Panc1 (cell line): ENCODE measurements at places on chromosomes 2 and 18.

DNA sequence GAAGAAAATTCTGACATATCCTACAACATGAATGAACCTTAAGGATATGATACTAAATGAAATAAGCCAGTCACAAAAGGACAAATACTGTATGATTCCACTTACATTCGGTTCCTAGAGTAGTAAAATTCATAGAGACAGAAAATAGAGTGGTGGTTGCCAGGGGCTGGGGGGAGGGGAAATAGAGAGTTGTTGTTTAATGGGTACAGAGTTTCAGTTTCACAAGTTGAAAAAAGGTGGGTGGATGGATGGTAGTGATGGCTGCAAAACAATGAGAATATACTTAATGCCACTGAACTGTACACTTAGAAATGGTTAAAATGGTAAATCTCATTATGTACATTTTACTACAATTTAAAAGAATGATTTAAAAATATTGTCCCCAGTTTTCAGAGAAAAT, 53.3 kb upstream of the NFU1 start:
- no peak for DNase-seq

DNA sequence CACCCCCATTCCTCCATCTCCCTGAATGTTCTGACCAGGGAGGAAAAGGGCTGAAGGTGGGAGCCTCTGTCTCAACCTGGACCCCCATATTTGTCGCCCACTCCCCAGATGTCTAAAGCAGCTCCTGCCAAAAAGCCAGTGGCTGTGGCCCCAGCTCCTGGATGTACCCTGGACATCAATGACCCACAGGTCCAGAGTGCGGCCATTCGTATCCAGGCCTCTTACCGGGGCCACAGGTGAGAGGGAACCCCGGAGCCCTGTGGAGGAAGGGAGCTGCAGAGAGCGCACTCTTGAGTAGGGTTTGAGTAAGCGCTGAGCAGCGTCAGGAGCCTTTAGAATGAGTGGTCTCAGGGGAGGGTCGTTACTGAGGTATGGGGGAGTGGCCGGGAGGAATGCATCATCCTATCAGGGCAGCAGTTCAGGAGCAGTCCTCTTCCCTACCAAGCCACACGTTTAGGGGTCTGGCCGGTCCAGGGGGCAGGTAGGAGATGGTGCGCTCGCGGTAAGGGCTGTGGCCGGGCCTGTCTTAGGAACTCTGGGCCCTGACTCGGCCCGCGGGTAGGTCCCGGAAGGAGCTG, 2.4 kb upstream of the GMPPA start:
- no peak for DNase-seq

DNA sequence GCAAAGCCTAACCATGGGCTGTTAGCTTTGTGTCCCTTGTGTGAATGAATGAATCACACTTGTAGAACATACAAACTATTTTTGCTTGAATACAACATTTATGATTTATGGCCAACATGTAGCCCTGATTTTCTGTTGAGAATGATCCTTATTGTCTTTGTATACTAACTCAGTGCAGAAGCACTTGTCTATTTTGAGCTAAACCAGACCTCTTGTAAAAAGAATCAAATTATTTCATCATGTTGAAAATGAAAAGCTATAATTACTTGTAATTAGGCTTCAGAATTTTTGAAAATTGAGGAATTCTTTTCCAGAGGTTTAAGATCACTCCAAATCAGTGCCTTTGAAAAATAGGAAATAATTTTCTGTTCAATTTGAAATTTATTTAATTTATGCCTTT, 85.9 kb downstream of the ZNF407 start:
- DNase-seq: no peak

GRCh38 chr2:142868229-142868762, 9.2 kb upstream of the KYNU start:
- DNase-seq: no peak

- DNase-seq: no peak
Measured at GRCh38 chr2:173407646-173408045, 53.0 kb downstream of the CDCA7 start.

DNA sequence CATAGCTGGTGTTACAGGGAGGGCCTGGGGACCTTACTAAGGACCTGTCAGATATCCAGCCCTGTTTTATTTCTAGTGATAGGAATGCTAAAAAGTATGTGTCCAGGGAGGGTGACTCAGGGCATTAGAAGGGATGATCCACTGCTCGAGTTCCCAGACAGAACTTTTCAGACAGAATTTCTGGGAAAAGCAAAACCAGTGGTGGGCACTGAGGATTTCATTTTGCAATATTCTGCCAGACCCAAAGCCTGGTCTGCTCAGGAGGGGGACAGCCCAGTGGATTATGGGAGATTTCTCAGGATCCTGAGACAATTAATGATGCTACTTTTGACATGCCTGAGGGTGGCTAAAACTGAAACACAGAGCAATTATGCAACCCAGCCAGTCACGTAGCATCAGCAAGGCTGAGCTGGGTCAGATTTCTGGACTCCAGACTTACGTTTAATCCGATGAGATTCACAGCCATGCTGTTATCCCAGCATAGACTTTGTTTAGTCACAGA, 4.7 kb upstream of the KCNE4 start:
- DNase-seq: no peak

DNA sequence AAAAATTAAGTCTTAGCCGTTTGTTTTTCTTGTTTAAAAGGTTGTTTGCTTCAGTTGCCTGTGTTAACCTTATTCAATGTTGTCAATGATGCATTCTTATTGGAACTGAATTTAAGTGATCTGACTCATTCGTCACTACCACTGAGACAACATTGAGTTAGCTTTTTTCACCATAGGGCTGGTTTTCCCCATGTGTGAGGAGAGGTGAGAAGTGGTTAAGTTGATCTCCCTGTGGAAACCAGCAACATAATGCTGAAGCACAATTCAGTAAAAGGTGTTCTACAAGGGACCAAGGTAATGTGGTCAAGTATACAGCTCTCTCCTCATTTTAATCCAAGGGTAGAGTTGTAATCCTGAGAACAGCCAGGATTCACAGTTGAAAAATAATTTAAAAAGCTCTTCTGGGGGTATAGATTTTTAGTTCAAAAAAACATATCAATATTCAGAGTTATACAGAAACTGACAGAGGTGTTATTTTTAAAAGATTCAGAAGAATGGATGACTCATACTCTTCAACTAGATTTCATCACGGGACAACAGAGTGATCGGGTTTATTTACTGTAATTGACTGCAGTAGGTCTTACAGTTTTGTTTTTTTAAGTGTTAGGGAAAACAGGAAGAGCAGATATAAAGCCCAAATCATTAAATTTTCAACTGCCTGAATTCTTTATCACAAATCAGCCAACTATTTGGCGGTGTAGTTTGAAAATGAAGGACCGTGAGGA, 12.6 kb downstream of the NOP58 start:
- DNase-seq: no peak

- no peak for DNase-seq
Measured at GRCh38 chr2:76861708-76862107, 660.5 kb downstream of the LRRTM4 start.

DNA sequence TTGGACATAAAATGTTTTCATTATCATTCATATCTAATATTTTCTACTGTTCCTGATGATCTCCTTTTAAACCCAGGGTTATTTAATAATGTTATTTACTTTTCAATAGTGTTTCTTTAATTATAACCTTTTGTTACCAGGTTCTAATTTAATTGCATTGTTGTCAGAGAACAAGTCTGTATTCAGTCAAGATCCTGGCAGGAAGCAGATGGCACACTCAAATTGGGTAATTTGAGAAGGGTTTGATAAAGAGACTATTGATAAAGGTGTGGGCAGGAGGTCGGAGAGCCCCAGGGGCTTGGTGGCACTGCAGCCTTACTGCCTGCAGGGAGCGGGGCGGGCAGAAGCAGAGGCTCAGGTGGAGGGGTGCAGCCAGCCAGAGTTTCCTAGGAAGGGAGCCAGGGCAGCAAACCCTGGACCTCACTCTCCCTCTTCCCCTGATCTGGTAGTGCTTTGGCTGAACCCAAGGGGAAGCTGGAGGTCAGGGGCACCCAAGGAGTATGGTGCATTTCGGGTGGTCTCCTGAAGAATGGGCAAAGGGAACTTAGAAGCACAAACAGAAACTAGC, 2.3 kb upstream of the KIF1A start:
- no peak for DNase-seq

- DNase-seq: no peak
Measured at GRCh38 chr2:126222278-126222677, 433.7 kb upstream of the GYPC start.

- DNase-seq: no peak
Measured at GRCh38 chr2:9191041-9191481, 15.6 kb upstream of the ASAP2 start.

DNA sequence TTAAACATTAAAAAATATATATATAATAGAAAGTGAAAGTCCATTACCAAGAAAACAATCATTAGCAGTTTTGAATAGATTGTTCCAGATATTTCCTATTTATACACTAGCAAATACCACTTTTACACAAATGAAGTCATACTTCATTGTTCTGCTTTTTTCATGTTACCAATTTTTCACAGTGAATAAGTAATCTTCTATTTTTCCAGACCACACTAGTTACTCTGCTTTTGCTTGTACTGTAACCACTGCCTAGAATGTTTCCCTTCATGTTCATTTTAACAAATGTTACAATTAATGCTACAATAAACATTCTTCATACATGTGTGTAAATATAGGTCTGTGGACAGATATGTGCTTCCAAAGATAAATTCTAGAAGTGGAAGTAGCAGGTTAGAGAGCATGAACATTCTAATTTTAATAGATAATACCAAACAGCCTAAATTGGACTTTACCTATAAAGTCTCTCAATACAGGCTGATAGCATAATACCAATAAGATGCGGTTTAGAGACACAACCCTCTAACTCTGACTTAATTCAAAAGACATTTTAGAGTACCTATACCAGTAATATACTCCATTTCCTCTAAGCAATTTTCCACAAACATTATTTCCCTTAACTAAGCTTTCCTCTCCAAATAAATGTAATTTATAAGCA, 17.0 kb downstream of the ITSN2 start:
- DNase-seq: no peak

- no peak for DNase-seq
Measured at GRCh38 chr2:152445375-152445774, 110.4 kb downstream of the FMNL2 start.

GRCh38 chr2:41826921-41827320, 220.9 kb upstream of the PKDCC start:
- DNase-seq: no peak

- no peak for DNase-seq
Measured at GRCh38 chr2:132419235-132419634, 2.6 kb downstream of the GPR39 start.

- no peak for DNase-seq
Measured at GRCh38 chr18:79799619-79800370, 2.1 kb downstream of the KCNG2 start.

- no peak for DNase-seq
Measured at GRCh38 chr18:46207985-46208384, 103.8 kb downstream of the HAUS1 start.

DNA sequence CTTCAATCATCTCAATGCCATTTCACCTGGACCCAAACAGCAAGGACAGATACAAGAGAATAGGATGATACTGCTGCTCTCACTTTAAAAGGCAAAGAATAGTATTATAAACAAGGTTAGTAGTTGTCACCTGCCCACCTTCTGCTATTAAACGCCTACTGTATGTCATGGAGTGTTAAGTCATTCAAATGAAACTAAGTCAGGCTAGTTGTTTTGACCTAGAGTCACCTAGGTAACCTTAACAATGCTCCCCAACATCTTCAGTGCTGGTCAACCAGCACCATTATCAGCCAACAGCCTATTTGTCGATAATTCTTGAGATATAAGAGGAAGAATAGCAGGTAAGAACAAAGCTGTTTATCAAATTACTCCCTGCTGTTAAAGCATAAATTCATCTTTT, 39.2 kb downstream of the TRIP12 start:
- DNase-seq: no peak

- no peak for DNase-seq
Measured at GRCh38 chr2:159317392-159318088, 31.0 kb upstream of the WDSUB1 start.

DNA sequence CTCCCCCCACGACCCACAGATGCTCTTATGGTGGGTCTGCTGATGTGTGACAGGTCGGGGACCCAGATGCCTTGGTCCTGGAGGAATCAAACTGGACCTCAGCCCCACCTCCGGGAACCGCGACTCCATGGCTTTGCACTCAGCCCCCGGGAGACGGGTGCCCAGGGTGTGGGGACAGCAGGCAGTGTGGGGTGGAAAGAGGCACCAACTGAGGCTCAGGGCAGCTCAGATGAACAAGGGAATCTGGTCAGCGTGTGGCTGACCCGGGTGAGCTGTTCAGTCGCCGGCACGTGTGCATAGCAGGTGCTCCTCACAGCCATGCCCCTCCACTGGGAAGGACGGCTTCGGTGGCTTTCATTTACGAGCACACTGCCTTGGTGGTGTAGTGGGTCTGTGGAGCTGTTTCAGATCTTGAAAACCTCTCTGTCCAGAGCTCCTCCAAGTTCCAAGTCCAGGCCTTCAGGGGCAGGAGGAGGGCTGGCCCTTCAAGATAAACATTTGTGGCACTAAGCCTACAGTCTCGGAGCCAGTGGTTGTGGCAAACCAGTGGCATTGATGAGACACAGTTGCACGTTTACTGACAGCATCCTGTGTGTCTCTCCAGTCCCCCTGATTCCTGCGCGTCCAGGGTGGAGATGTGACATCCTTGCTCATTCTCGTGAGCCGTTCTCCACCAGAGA, 471.2 kb upstream of the HS6ST1 start:
- no peak for DNase-seq

GRCh38 chr2:648476-649424, 28.5 kb downstream of the TMEM18 start:
- no peak for DNase-seq

DNA sequence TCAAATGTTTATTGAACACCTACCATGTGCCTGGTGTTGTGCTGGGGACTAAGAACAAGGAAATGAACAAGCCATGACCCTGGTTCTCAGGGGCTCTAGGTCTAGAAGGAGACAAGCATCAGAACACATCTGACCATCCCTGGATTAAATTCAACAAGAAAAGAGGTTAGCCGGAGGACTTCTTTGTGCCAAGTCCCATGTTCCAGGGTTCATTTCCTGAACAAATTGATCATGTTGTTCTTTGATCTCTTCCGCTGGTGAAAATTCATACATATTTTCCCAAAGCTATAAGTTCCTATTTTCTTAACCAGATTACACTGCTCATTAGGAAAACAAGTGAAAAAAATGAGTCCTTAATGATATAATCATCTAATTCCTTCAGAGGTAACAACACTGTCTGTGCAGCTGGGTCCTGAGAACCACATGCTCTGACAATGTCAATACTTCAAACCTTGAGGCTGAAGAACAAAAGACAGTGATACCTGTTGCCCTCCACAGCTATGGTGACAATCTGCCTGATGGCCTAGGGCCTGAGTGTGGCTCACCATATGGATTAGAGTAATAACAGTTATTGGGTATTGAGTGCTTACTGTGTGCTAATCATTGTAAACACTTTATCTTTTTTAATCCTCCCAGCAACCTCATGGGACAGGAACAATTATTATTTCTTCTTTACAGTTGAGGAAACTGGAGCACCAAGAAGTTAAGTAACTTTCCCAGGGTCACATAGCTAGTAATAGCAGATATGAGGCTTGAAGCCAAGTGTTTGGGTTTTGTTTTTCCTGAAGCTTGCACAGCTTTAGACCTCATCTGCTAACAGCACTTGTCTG, 24.6 kb upstream of the INO80C start:
- DNase-seq: no peak

GRCh38 chr2:39080152-39080551, 40.7 kb downstream of the SOS1 start:
- DNase-seq: no peak
